Stimulated activated CD4-positive, alpha-beta T cell treated with anti-CD3 and anti-CD28 coated beads, Interleukin-12 subunit alpha, Interleukin-12 subunit beta, amount 100 ng/mL, for 48 hours (primary cell): ENCODE measurements at places on chromosomes 1 and 21.

DNA sequence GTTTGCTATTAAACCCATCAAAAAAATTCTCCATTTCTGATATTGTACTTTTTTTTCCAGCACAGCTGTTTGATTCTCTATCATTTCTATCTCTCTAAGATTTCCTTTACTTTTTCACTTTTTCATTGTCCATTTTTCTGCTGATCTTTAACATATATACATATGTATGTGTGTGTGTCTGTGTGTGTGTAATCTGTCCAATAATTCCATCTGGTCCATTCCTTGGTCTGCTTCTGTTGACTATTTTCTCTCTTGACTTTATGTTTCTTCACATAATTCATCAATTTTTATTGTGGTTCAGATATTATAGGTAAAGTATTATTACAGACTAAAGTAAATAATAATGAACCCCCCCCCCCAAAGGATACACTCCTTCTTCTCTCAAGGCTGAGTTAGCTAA lies 84.2 kb downstream of the RGS7 start:
- DNase-seq = no peak

- DNase-seq = no peak
These were observed 166.3 kb upstream of the NR5A2 start for GRCh38 chr1:199861020-199861795.

DNA sequence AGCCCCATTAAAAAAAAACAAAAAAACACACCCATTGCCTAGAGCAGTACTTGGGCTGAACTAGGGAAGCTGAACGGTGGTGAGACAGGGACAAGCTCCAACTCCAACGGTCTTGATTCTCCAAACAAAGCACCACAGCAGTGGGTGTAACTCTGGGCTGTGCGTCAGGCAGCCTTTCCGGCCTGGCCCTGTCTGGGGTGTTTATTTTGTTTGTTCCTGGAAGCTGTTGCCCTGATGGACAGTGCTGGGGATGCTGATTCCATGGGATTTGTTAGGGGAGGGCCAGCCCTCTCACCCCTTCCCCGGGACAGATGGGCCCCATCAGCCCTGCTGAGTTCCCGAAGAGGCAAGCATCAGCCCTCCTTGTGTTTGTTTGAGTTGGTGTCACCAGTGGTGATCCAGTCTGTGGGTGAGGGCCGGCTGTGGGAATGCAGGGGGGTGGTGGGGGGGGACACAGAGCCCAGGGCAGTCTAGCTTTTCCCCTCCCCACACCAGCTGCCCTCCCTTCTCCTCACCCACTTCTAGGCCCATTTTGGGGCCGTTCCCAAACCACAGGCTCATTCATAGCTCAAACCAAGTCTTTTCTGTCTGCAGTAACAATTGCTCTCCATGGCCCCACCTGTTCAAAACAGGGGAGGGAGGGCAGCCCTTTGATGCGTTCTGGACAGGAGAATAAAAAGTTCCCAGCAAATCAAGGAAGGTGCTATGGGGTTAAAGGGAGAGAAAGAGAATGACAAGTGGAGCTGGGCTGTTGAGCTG lies 4.5 kb downstream of the WNT2B start:
- DNase-seq = no peak

- DNase-seq = no peak
These were observed 442.8 kb downstream of the MATN1 start for GRCh38 chr1:30280572-30280971.

GRCh38 chr1:43312663-43313515 lies 12.1 kb downstream of the TIE1 start:
- DNase-seq = no peak

- no peak for DNase-seq
These were observed 46.5 kb downstream of the CYP2J2 start for GRCh38 chr1:59879996-59880505.

- DNase-seq = no peak
These were observed 84.3 kb upstream of the VAV3 start for GRCh38 chr1:108049178-108049819.

GRCh38 chr1:234473118-234473517 lies 5.9 kb downstream of the TARBP1 start:
- DNase-seq = no peak

- no peak for DNase-seq
These were observed 18.2 kb upstream of the LHX4 start for GRCh38 chr1:180211860-180212229.

DNA sequence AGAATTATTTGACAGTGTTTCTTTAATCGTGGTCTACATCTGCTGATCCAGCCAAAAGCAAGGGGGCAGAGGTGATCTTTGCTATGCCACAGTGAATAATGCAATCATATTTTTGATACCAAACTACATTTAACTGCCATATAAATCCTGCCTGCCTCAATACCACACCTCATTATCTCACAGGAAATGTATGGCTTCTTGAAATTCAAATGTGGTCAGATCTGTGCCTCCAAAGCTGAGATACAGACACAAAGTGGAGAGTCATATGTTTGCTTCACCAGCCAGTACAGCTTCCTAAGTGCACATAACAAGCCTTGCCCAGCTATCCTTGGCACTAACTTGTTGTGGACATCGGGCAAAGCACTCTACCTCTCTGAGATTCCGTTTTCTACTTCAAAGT lies 250.0 kb upstream of the NFIA start:
- no peak for DNase-seq

DNA sequence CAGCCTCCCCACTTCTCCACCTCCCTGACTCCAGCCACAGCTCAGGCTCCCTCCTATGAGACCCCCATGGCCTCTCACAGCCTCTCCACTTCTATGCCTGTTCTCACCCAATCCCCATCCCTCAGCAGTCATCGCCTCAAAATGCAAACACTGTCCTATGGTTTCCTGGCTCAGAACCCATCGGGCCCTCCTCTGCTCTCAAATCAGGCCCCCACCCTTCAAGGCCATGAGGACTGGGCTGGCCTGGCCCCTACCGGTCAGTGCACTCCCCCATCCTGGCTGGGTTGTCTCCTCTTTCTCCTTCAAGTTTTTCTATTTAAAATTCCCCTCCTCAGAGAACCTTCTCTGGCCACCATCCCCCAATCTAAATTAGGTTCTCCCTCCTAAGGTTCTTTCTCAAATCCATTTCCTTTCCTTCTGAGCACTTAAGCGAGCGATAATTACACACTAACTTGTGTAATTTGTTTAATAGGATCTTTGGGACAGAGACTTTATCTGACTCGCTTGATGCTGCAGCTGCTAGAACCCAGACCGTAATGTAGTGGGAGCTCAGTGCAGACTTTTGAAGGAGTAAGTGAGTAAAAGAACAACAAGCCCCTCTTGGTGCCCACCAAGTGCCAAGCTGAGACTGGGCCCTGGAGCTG lies 347.2 kb downstream of the MATN1 start:
- DNase-seq = no peak

- no peak for DNase-seq
These were observed 26.6 kb downstream of the RGS21 start for GRCh38 chr1:192343344-192343743.

GRCh38 chr1:84386716-84387479 lies 11.4 kb upstream of the DNASE2B start:
- no peak for DNase-seq

DNA sequence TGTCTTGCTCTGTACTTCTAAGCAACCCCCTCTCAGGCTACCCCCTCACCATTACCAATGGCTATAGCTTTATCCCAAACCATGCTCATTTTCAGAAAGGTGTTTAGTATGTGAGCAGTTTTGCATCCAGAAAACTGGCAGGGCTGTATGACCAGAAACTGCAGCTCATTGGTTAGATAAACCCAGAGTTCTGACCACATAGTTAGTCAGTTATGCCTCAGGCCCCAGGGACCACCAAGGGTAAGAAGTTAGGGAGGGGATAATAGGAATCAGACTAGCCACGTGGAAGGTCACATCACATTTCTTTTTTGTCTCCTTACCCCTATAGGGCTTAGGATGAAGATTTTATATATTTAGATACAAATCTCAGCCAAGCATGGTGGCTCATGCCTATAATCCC lies 1.2 kb downstream of the ITGA10 start:
- DNase-seq = no peak

- no peak for DNase-seq
These were observed 28.5 kb upstream of the C1orf198 start for GRCh38 chr1:230896779-230897178.

- DNase-seq = no peak
These were observed 2.1 kb downstream of the CD164L2 start for GRCh38 chr1:27380766-27381733.
